ENCODE measurements at places on chromosomes 1 and 21.

DNA sequence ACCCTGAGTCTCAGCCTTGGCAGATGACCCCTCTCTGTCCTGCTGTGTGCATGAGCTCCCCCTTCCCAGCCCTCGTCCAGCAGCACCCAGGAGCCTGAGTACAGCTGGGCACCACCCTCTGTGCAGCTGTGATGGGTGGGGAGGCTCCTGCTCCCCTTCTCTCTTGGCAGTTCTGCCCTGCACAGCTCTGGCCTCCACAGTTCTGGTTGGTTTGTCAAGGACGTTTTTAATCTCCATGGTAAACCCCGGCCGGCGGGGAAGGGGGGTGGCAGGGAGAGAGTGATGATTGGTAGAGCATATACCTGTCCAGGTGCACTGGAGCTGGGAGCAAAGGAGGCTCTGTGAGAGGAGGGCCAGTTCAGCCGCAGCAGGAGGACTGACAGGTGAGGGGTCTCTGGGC lies at the start of gene CLCNKA:
Gene CLCNKA (plus strand): TSS at position 356 of the 400 bp plus-strand sequence. CDS start 584 bp downstream, outside the sequence.
- no peak for DNase-seq

GRCh38 chr1:88061492-88062177 lies 622.4 kb upstream of the PKN2 start:
- peak; percentile 43 for DNase-seq

DNA sequence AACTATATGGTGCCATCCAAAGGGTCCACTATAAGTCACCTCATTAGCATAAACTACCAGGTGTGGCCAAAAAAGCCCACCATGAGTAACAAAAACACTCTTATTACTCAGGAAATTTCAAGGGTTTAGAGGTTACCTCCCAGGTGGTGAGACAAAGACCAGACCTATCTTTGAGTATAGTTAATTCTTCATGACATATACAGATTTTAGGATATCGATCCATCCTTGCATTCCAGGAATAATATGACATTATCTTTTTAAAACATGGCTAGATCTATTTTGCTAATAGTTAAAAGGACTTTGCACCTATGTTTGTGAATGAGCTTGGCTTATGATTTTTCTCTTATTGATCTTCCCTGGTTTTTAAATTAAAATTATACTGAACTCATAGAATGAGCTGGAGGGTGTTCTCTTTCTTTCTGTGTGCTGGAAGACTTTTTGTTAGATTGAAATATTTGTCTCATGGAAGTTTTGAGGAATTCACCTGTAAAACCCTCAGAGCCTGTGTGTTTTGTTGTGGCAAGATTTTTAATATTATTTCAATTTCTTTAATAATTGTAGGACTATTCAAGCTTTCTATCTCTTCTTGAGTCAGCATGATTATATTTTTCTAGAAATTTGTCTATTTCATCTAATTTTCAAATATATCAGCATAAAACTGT lies 138.7 kb upstream of the SLC45A1 start:
- no peak for DNase-seq

DNA sequence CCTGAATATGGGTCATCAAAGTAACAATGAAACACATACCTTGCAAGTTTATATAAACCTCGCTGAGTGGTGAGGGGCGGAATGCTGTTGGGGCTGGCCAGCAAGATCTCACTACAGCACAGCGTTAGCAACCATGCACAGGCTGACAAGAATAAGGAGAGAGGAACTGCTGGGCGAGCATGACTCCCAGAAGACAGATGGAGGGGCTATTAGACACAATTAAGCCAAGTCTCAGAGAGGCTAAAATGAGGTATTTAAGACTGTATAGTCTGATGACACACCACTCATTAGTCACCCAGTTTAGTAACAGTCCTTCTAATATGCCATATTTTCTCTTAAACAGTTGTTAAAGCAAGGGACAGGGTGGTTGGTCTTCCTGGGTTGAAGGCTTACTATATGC lies 340.2 kb upstream of the NR5A2 start:
- DNase-seq, result peak; percentile 13

- peak; percentile 12 for DNase-seq
These were observed 516.9 kb downstream of the ADGRL2 start for GRCh38 chr1:82317671-82318070.
